HS-27A (cell line): ENCODE measurements at places on chromosomes 13 and 19.

DNA sequence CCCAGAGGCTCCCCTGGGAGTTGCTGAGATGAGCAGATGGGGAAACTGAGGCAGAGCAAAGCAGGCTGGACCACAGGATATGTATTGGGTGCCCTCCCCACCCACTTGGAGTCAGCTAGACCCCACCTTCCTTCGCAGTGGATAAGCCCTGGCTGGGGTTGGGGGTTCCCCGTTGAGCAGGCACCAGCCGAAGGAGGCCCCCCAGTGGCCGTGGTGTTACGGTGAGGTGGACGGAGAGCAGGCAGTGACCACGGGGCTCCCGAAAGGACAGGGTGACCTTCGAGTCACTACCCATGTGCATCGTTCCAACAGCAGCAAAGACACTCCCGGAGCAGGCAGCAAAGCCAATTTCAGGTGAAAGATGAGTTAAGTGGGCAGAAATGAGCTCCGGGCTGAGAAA lies 62.4 kb upstream of the ADGRE5 start:
- no peak for DNase-seq

- DNase-seq = no peak
Measured at GRCh38 chr13:58018865-58019264, 387.3 kb downstream of the PCDH17 start.

- no peak for DNase-seq
Measured at GRCh38 chr13:44237276-44237767, 136.3 kb upstream of the SERP2 start.

DNA sequence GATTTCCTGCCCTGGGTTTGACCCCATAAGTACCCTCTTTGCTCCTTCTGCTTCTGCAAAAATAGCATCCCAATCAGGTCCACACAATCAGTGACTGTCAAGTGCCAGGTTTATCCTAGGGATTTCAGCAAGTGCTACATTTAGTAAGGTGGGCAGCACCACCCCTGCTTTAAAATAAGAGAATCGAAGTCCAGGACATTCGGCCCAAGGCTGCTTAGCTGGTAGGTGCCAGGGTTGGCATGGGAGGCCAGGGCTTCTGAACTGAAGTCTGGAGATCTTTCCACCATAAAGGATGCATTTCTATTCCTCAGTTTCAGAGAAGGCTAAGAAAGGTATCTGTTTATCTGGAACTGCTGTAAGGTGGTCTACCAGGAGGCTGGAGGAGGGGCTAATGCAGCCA lies 408.3 kb downstream of the ZNF536 start:
- DNase-seq = no peak

- DNase-seq = no peak
Measured at GRCh38 chr19:31258211-31259052, 90.8 kb downstream of the TSHZ3 start.

DNA sequence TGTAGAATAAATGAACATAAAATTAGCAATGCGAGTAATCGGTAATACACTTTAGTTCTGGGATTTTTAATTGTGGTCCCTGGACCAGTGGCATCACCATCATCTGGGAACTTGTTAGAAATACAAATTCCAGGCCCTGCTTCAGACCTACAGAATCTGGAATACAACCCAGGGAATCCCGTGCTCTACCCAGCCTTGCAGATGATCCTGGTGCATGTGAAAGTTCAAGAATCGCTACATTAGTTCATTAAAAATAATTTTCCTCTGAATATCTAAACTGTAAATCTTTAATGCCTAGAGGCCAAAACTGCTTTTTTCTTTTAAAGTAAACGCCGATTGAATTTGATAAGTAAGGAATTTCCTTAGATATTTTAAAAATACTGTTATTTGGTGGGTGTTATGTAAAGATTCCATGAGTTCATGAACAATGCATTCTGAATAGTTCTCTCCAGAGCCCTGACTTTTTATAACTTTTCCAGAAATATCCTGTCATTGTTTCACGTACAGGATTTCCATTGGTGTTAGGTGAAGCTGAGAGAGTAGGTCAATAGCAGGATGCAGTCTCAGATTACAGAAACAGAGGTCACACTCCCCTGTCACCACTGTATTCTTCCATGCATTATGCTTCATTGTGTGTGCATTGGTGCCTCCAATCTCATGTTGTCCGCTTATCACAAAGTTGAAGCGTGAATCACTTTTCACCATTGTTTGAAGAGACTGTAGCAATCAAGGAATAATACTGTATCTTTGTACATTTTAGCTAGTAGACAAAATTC lies 596.5 kb upstream of the KLF12 start:
- DNase-seq = no peak

DNA sequence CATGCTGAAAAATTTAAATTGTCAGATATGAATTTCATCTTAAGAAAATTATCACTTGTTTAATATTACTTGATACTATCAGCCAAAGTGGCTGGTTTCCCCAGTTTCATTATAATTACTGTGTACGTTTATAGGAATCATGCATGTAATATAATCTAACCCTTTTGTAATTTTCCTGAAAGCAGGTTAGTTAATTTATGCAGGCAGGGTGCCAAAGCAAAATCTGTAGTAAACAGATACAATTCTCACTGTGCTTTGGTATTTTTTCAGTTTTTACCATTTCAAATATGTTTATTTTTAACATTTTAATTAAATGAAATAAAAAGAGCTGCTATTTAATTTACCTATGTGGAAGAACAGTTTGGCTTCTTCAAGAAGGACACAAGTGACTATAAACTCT lies 1227.5 kb upstream of the MIR17HG start:
- no peak for DNase-seq

DNA sequence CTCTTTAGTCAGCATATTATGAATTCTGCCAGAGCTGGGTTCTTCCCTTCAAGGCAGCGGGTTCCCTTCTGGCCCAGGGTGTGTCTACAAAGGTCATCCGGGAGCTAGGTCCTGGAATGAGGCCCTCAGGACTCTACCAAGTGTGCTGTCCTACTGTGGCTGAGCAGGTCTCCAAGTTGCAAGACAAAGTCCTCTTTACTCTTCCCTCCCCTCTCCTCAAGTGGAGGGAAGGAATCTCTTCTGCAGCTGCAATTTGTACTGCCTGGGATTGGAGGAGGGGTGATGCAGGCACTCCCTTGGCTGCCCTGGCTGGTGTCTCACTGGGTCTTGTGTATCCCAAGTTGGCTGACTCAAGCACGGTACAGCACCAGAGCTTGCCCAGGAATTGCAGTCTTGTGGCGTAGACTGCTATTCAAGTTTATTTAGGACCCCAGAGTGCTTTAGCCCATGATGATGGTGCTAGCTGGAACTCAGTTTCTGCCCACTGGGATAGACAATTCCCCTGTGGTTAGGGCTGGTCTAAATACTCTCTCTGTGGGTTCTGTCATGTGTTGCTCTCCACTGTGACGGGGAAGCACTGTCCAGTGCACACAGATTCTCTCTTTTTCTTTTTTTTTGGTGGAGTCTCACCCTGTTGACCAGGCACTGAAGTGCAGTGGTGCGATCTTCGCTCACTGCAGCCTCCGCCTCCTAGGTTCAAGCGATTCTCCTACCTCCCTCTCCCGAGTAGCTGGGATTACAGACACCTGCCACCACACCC lies 28.5 kb downstream of the RFC3 start:
- DNase-seq = no peak

- no peak for DNase-seq
Measured at GRCh38 chr19:30999726-31000125, 349.5 kb downstream of the TSHZ3 start.

- no peak for DNase-seq
Measured at GRCh38 chr13:95642028-95642621, 2.4 kb downstream of the DZIP1 start.

DNA sequence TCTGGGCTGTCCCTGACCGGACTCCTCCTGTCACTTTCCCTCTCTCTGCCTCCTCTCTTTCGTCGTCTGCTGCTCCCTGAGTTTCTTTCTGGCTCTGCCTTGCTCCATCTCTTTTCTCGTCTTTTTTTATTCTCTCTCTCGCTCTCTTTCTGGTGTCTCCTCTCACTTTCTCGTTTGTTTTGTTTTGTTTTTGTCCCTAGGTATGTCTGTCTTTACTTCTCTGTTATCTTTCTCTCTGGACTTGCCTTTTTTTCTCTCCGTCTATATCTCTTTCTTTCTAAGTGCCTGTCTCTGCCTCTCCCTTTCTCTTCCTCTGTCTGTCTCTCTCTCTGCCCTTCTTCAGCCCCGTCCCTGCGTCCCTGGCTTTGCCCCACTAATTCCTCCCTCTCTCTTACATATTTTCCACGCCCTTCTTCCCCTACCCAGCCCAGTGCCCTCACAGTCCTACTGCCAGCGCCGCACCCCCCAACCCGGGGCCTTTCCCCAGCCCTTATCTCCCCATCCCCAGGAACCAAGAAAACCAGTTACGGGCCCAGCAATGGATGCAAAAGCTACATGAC lies 48.1 kb upstream of the SHKBP1 start:
- DNase-seq = no peak

- DNase-seq = no peak
Measured at GRCh38 chr19:8615813-8616596, 5.5 kb upstream of the ADAMTS10 start.
